Transverse colon (tissue), 4 donors: ENCODE measurements at places on chromosomes 5 and 9.

DNA sequence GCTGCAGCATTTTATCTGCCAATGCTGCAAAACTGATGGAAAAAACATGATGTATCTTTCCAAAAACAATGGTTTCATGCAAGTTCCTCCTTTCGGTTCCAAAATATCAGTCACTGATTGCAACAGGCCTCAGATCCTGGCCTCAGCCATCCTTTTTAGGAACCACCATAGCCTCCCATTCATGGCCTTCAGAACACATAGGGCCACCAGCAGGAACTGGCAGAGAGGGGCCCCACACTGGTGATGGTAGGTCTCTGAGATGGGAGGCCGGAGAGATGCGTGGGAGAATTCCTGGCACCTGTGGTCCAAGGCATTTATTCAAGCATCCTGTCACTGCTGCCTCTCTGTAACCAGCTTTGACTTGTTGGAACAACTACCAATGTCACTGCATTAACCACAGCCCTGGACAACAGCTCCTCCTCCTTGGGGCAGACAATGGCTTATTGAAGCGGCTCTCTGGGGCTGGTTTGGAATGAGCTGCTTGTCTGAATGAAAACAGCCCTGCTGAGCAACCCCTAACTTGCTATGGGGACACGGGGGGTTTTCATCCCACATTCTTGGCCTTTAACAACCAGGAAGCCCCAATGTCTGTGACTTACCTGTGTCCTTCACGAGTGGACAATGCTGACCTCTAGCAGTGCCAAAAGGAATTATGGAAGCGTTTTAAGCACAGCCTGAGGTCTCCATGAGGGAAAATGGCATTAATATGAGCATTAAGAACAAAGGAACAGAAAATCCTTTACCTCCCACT lies 108.1 kb downstream of the LHFPL2 start:
- H3K4me3 ChIP-seq = no peak overlapping the region
- no peaks in the 10 kb centered on the region for H3K27me3 ChIP-seq
- no peaks in the 10 kb centered on the region for H3K36me3 ChIP-seq
- no peak for DNase-seq

DNA sequence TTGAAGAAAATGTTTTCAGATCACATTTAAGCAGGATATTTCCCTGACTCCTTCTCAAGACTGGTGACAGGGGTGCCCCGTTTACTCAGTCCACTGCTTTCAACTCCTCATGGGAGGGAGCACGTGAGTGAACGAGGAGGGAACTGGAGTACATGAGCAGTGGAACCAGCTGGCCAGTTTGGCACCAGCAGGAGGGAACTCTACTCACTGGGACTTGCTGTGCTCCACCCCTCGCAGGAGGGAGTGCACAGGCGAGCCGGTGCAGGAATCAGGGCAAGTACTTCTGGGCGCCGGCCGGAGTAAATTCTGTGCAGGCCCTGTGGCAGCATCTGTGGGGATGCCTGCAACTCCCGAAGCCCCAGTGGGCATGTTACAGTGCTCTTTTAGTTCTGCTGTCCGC lies 1941.1 kb upstream of the C9orf72 start:
- H3K4me3 ChIP-seq = no peak overlapping the region
- H3K27me3 ChIP-seq = no peaks in the 10 kb centered on the region
- H3K27ac ChIP-seq = no peak overlapping the region

- H3K36me3 ChIP-seq = no peaks in the 10 kb centered on the region
- no peak overlapping the region for H3K4me3 ChIP-seq
- H3K4me1 ChIP-seq = no peaks in the 10 kb centered on the region
- no peaks in the 10 kb centered on the region for H3K27me3 ChIP-seq
- DNase-seq = no peak
- H3K27ac ChIP-seq = no peak overlapping the region
These were observed 293.3 kb downstream of the MAN2A1 start for GRCh38 chr5:109982966-109983534.

DNA sequence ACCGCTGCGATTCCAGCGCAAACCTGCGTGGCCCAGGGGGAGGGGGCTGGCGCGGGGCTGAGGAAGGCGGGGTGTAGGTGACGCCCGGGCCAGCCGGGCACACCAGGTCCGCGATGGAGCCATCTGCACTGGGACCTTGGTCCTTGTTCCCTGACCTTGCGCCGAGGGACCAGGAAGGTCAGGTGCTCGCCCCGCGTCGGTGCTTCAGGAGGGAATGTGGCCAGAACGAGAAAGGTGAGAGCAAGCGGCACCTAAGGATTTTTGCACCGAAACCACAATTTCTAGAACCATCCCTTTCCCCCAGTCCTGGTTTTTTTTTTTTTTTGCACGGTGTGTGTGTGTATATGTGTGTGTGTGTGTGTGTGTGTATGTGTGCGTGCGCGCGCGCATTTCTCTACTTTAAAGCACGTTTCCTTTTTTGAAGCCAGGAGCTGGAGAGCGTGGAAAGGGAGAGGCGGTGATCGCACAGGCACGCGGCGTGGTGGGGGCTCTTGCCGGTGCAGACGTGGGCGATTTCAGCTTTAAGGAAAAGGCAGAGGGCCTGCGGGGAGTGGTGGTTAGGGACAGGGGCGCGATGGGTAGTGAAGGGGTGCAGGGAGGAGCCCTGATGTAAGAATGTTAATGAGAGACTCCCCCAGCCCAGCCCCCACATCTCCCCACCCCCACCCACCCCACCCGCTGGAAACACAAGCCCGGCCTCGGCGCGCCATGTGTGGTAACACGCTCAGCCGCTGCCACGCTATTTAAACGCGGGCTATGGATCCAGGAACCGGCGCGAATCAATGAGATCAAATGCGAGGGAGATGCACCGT lies at the start of gene NPR3:
Gene NPR3, plus strand, starts transcription at position 772 of the 812 bp plus-strand sequence. CDS start 456 bp downstream, outside the sequence.
- peak within 1 kb of the TSS; percentile 58 for H3K4me3 ChIP-seq
- H3K36me3 ChIP-seq = no peaks in the 10 kb centered on the region
- peak; percentile 9 for DNase-seq
- peak within 1 kb of the TSS; percentile 64 for H3K27ac ChIP-seq
- peaks cover 44% of the 10 kb centered on the region for H3K4me1 ChIP-seq

DNA sequence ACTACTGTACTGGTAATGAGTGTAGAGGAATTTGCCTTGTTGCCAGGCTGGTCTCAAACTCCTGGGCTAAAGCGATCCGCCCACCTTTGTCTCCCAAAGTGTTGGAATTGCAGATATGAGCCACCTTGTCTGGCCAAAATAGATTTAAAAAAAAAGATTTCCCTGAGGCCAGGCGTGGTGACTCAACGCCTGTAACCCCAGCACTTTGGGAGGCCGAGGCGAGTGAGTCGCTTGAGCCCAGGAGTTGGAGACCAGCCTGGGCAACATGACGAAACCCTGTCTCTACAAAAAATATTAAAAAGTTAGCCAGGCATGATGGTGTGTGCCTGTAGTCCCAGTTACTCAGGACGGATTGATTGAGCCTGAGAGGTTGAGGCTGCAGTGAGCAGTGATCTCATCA lies 62.5 kb downstream of the IPO11 start:
- no peak for DNase-seq
- H3K27me3 ChIP-seq = no peaks in the 10 kb centered on the region
- no peak overlapping the region for H3K27ac ChIP-seq
- no peaks in the 10 kb centered on the region for H3K36me3 ChIP-seq
- no peak overlapping the region for H3K4me3 ChIP-seq

DNA sequence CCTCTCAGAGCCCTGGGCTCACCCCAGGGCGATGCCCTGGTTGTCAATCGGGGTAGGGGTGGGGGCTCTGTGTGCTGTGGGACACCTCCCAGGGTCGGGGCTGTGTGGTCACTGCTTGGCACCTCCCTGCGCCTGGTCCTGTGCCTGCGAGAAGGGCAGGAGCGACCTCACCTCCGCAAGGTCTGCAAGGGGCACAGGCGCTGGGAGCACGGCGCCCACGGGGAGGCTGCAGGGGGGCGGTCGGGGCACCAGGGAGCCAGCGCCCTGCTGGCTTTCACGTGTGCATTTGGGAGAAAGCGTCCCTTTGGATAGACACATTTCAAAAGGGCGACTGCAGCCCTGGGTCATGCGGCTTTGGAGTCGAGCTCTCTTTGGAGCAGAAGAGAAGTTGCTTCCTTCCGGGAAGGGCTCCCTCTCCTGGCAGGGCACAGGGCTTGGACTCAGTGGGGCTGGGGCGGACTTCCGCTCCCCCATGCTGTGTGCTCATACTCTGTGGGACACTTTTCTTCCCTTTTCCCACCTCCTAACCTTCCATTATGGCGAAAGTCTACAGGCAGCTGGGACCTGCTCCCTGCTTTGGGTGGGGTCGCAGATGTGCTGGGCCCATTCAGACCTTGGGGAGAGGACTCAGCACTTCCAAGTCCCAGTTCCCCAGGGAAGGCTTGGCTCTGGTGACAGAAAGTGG lies 52.9 kb upstream of the SLC28A3 start:
- H3K36me3 ChIP-seq = no peaks in the 10 kb centered on the region
- no peak overlapping the region for H3K4me3 ChIP-seq
- DNase-seq = no peak
- no peak overlapping the region for H3K27ac ChIP-seq
- no peaks in the 10 kb centered on the region for H3K4me1 ChIP-seq

GRCh38 chr9:117725426-117725887 lies 21.3 kb downstream of the TLR4 start:
- no peaks in the 10 kb centered on the region for H3K27me3 ChIP-seq
- H3K36me3 ChIP-seq = no peaks in the 10 kb centered on the region
- peaks cover 37% of the 10 kb centered on the region for H3K4me1 ChIP-seq
- H3K27ac ChIP-seq = peak overlapping the region; percentile 59
- no peak for DNase-seq
- H3K4me3 ChIP-seq = no peak overlapping the region

DNA sequence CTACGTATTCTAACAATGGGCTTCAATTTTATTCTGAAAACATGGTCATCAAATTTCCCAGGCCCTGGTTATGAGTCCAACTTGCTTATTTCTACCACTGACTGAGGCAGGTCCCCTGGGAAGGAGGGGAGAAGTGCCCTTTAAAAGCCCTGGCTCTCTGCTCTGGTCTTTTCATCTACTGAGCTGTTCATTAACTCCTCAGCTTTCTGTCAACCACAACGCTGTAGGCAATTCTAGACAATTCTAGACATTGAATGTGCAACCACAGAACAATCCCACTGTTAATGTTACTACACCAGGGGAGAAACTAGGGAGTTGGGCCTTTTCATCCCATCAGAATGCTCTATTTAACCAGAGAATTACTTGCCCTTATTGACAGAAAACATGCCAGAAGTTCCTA lies 10.0 kb downstream of the MOCS2 start:
- DNase-seq = no peak
- no peak overlapping the region for H3K4me3 ChIP-seq
- H3K4me1 ChIP-seq = no peaks in the 10 kb centered on the region
- no peak overlapping the region for H3K27ac ChIP-seq

DNA sequence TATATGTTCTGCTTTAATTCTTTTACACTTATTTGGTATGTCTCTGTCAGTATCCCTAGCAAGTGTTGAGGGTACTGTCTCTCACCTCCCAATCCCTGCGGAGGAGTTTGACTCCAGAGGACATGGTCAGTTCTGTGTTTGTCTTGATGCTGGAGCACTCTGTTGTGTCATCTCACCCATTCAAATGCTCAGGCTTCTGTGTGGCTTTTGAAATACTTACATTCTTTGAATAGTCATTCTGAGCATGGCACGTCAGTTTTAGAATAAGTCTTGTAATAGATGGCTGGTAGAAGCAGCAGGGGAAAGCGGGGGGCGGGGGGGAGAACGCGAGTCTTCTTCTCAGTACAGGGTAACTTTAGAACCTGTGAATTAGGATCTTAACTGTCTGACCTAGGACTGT lies 12.3 kb downstream of the MAST4 start:
- no peak for DNase-seq
- peaks cover 5% of the 10 kb centered on the region for H3K27me3 ChIP-seq
- no peak overlapping the region for H3K4me3 ChIP-seq
- H3K4me1 ChIP-seq = no peaks in the 10 kb centered on the region
- no peaks in the 10 kb centered on the region for H3K36me3 ChIP-seq
- no peak overlapping the region for H3K27ac ChIP-seq

- no peaks in the 10 kb centered on the region for H3K27me3 ChIP-seq
- H3K4me1 ChIP-seq = no peaks in the 10 kb centered on the region
- no peak overlapping the region for H3K27ac ChIP-seq
- peaks cover 10% of the 10 kb centered on the region for H3K36me3 ChIP-seq
- no peak overlapping the region for H3K4me3 ChIP-seq
- no peak for DNase-seq
These were observed 115.5 kb upstream of the RUSC2 start for GRCh38 chr9:35374436-35374835.

DNA sequence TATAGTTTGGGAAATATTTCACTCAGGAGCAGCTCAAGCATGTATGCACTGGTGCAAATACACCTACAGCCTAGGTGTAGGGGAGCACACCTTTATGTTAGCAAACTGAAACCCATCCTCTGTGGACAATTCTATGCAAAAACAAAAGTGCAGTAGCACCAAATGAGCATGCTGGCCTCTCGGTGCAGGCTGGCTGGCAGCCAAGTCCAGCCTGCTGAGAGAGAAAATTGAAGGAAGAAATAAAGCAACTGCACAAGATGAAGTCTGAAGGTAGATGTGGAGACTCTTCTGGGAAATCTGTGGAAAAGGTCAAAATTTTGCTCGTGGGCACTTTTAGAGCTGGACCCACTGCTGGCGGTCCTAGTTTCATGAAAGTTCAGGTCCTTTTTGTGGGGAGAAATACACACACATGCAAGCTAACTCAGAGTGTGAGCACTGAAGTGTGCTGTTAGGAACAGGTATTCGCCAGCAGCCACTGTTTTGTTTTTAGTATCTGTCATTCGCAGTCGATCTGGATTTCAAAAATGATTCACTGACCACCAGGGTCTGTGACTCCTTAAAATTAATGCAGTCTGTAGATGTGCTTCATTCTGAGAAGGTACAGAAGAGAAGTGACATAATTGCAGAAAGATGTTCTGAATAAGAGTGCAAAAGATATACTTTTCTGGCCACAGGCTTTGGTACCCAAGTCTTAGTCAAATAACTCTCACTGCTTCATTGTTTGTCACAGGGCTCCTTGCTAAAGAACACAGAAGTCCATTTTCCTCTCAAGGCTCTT lies 281.7 kb downstream of the PARP8 start:
- H3K4me3 ChIP-seq = no peak overlapping the region
- H3K27ac ChIP-seq = no peak overlapping the region
- DNase-seq = no peak
- no peaks in the 10 kb centered on the region for H3K36me3 ChIP-seq
- no peaks in the 10 kb centered on the region for H3K4me1 ChIP-seq

DNA sequence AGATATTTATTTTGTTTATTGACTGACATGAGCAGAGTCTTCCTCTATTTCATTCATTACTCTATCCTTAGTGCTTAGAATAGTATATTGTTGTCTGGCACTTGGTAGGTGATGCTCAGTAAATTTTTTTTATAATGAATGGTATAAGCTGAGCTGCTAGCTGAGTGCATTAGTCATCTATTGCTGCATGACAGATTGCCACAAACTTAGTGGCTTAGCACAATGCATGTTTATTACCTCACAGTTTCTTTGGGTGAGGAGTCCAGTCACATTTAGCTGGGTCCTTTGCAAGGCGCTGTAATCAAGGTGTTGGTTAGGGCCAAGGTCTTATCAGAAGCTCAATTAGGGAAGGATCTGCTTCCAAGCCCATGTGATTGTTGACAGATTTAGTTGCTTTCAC lies 23.1 kb downstream of the SMAD5 start:
- no peak overlapping the region for H3K27ac ChIP-seq
- H3K4me1 ChIP-seq = no peaks in the 10 kb centered on the region
- peaks cover 16% of the 10 kb centered on the region for H3K36me3 ChIP-seq
- DNase-seq = no peak
- no peaks in the 10 kb centered on the region for H3K27me3 ChIP-seq

- H3K27me3 ChIP-seq = peaks cover 26% of the 10 kb centered on the region
- H3K36me3 ChIP-seq = no peaks in the 10 kb centered on the region
- no peak overlapping the region for H3K27ac ChIP-seq
- no peak for DNase-seq
- H3K4me1 ChIP-seq = peaks cover 8% of the 10 kb centered on the region
- H3K4me3 ChIP-seq = no peak overlapping the region
These were observed 1.4 kb downstream of the PCDHGC5 start for GRCh38 chr5:141490271-141490670.
